ENCODE measurements at places on chromosomes 7 and 10. TPM values are rescaled to one million over a fixed set of nuclear protein-coding genes. Genes with fewer than 3 reads are reported as not detected.

The PDE1C gene
- not detected for total RNA-seq

DNA sequence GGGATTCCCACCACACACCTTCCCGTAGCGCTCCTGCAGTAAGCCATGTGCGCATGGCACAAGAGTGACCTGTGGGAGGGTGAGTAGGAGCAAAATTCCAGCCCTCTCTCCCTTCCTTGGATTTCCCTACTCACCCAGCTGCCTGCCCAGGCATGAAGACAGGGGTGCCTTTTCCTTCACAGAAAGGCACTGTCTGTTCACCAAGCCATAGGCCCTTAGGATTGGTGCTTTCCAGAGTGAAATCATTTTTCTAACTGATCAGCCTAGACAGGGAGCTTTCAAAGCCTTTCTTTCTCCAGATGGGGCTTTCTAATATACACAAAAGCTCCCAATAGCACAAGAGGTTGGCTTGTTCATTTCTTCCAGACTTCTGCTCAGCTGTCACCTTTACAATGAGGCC lies 79.7 kb downstream of the CTTNBP2 start:
- DNase-seq: no peak
- no peak overlapping the region for H3K4me3 ChIP-seq
- H3K27ac ChIP-seq: no peak overlapping the region
- H3K4me1 ChIP-seq: no peaks in the 10 kb centered on the region
- H3K27me3 ChIP-seq: peaks cover 5% of the 10 kb centered on the region

DNA sequence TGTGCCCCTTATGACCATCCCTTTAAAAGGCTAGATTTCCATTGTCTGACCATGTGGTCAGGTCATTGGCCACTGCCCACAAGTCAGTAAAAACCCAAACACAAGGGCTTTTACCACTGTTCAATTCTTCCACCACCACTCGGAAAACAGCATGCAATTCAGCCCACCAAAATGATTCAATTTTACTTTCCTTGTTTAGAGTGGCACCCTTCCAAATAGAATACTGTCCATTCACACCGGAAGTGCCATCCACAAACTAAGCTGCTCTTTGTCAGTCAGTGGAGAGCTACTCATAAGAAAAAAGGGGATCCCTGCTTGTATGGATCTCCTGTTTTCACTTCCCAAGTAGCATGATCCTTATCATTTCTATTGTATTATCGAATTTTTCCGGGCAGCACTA lies 350.7 kb upstream of the MBL2 start:
- H3K4me3 ChIP-seq: no peak overlapping the region
- H3K36me3 ChIP-seq: no peaks in the 10 kb centered on the region
- no peak overlapping the region for H3K27ac ChIP-seq
- DNase-seq: no peak
- no peaks in the 10 kb centered on the region for H3K4me1 ChIP-seq

DNA sequence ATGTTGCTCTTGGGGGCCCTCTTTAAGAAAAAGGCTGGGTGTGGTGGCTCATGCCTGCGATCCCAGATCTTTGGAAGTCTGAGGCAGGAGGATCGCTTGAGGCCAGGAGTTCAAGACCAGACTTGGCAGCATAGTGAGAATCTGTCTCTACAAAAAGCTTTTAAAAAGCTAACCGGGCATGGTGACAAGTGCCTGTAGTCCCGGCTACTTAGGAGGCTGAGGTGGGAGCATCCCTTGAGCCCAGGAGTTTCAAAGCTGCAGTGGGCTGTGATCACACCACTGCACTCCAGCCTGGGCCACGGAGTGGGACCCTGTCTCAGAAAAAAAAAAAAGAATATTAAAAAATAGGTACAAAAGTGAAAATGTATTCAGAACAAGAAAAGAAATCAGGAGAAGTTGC lies 38.1 kb upstream of the SLC39A12 start:
- no peaks in the 10 kb centered on the region for H3K36me3 ChIP-seq
- H3K27me3 ChIP-seq: no peaks in the 10 kb centered on the region

DNA sequence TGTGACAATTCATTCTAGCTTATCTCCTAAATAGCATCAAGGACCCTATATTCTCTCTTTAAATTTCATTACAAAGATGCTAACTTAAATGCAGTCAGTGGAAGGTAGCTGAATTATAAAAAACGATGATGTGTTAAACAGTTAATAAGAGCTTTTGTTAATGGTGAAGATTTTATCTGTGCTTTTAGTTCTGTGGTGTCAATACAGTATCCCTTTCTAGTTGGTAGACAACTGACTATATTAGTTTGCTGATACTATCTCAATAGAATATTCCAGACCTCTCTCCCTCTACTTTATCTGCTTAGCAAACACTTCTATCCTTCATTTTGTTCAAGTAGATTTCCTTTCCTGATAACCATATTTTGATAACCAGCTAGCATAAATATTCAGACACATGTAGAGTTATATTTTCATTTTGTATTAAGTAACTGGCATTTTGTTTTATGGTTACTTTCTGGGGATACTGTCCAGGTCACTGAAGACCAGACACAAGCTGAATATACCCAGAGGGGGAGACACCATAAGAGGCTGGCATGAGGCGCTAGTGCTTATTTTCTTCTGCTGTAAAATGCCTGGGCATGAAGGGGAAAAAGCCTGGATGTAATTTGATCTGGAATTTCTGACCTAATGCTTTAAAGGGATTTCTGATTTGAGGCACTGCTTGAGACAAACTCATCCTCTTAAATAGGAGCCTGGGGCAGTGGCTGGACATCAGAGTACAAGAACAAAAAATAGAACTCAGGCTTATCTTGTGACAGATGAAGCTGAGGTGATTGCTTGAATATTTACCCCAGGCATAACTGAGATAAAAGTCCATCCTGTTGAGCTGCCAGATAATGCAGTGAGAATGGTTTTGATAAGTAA lies 197.5 kb downstream of the MALRD1 start:
- H3K4me1 ChIP-seq: no peaks in the 10 kb centered on the region
- DNase-seq: no peak
- H3K4me3 ChIP-seq: no peak overlapping the region
- H3K27ac ChIP-seq: no peak overlapping the region
- H3K36me3 ChIP-seq: no peaks in the 10 kb centered on the region

DNA sequence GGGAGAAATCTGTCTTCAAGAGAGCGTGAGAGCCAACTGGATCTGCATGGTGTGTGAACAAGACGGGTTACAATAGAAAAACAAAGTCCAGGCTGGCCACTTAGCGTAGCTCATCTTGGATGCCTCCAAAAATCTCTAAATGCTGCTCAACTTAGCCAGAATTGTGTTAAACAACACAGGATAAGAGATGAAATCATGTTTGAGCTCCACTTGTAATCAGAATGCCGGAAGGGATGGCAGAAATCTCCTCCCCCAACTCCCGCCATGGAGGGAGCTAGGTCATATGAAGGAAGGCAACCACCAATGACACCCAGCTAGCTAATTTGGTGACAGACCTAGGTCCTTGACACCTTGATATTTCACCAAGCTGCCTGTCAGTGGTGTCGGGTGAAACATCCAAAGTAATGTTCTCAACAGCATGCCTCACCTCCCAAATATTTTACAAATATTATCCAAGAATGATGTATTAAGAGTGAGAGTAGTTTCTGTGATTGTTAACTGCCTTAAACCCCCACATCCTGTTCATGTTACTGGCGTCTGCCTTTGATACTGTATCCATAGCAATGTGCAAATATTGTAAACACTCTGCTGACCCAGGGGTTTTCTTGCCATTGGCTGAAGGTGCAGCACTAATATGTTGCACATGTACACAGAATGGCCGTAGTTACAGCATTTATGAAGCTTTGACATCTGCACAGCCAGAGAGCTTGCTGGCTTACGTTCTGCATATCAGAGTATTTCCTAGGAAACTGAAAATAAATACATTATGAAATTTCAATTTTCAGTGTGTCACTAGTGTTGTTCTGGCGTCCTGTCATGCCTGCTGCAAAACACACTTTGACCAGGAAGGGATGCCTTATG lies 25.8 kb downstream of the TMEM254 start:
- peaks cover 2% of the 10 kb centered on the region for H3K36me3 ChIP-seq
- no peaks in the 10 kb centered on the region for H3K27me3 ChIP-seq
- H3K4me1 ChIP-seq: no peaks in the 10 kb centered on the region
- no peak overlapping the region for H3K4me3 ChIP-seq

DNA sequence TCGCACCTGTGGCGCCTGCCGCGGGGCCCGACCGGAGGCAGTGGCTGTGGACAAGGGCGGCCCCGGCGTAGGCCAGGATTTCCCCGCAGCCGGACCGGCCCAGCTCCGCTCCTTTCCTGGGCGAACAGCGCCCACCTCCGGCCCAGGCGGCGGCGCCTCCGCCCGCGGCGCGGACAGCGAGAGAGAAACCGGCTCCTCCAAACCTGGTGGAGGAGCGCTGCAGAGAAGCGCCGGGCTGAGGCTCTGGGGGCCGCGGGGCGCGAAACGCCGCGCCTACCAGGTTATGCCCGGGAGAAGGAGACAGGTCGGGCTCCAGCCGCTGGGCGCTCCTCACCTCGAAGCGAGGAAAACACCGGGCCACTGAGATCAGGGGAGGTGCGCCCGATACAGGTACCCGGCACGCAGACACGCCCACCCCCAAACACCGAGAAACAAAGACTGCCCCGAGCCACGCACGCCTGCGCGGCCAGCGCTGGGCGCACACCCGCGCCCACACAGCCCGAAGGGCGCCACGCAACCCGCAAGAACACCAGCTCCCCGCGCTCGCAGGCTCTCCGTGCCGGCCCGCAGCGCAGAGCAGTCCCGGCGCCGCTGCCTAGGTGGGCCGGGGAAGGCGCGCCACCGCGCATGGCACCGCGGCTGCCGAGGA lies 3.3 kb downstream of the GRID1 start:
- no peak overlapping the region for H3K4me3 ChIP-seq
- peaks cover 12% of the 10 kb centered on the region for H3K4me1 ChIP-seq
- peak; percentile 28 for DNase-seq
- H3K27me3 ChIP-seq: peaks cover 44% of the 10 kb centered on the region
- H3K36me3 ChIP-seq: no peaks in the 10 kb centered on the region

DNA sequence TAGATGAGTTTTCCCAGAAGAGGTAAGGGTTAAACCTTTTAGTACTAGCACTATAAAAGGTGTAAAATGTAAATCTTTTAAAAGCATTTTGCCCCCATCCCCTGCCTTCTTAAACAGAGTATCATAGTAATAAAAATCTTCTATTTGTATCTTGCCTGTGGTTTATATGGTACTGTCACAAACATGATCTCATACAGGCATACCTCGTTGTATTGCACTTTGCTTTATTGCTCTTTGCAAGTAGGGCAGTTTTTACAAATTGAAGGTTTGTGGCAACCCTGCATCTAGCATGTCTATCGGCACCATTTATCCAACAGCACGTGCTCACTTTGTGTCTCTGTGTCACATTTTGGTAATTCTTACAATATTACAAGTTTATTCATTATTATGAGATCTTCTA lies 198.8 kb upstream of the YAE1 start:
- no peak for DNase-seq
- no peaks in the 10 kb centered on the region for H3K36me3 ChIP-seq

The POT1 gene
- 32.8 TPM for total RNA-seq

The LIPK gene
- total RNA-seq: not detected

The TRIM73 gene
- total RNA-seq: 6.4 TPM

GRCh38 chr10:122674781-122675180 lies 24.9 kb downstream of the C10orf120 start:
- H3K27me3 ChIP-seq: peaks cover 12% of the 10 kb centered on the region
- H3K27ac ChIP-seq: no peak overlapping the region
- DNase-seq: no peak
- H3K36me3 ChIP-seq: no peaks in the 10 kb centered on the region
- no peaks in the 10 kb centered on the region for H3K4me1 ChIP-seq

DNA sequence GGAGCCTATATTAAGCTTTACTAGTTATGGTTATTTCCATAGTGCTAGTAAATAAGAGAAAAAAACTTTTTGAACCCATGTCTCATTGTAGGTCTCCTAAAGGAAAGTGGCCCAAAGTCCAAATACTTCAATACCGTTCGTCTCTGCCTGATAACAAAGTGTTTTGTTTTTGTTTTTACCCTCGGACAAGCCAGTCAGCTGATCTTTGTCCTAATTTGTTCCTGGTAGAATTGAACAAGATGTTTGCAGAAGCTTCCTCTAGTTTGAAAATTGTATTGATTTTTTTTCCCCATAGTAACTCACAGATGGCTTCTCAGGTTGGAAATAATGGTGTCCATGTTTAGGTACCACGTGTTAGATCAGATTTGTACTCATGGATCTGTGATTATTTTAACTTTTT lies 335.8 kb upstream of the KAT6B start:
- H3K4me3 ChIP-seq: no peak overlapping the region
- H3K27ac ChIP-seq: no peak overlapping the region
- H3K4me1 ChIP-seq: peaks cover 4% of the 10 kb centered on the region
- DNase-seq: no peak

GRCh38 chr10:130817046-130817624 lies 494.4 kb downstream of the TCERG1L start:
- no peak for DNase-seq
- H3K27me3 ChIP-seq: no peaks in the 10 kb centered on the region
- H3K4me3 ChIP-seq: no peak overlapping the region
- no peaks in the 10 kb centered on the region for H3K4me1 ChIP-seq
- H3K27ac ChIP-seq: no peak overlapping the region

DNA sequence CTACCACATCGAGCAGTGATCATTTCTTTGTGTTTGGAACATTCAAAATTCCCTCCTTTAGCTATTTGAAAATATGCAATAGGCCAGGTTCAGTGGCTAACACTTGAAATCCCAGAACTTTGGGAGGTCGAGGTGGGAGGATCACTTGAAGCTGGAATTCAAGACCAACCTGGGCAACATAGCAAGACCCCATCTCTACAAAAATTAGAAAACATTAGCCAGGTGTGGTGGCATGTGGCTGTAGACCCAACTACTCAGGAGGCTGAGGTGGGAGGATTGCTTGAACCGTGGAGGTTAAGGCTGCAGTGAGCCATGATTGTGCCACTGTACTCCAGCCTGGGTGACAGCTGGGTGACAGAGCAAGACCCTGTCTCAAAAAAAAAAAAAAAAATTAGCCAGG lies 15.3 kb upstream of the EXOC4 start:
- DNase-seq: no peak
- H3K36me3 ChIP-seq: no peaks in the 10 kb centered on the region
- no peaks in the 10 kb centered on the region for H3K4me1 ChIP-seq

- H3K4me1 ChIP-seq: peaks cover 85% of the 10 kb centered on the region
- no peaks in the 10 kb centered on the region for H3K27me3 ChIP-seq
- DNase-seq: no peak
- no peak overlapping the region for H3K4me3 ChIP-seq
- no peak overlapping the region for H3K27ac ChIP-seq
These were observed 31.7 kb upstream of the HERPUD2 start for GRCh38 chr7:35726654-35727053.

The CALHM1 gene
- total RNA-seq: not detected

GRCh38 chr10:4813023-4813422 lies 13.0 kb upstream of the AKR1E2 start:
- no peak for DNase-seq
- H3K4me1 ChIP-seq: no peaks in the 10 kb centered on the region
- peaks cover 8% of the 10 kb centered on the region for H3K27me3 ChIP-seq
- H3K4me3 ChIP-seq: no peak overlapping the region

The SFXN3 gene
- 29.6 TPM for total RNA-seq

Data from activated CD8-positive, alpha-beta T cell treated with anti-CD3 and anti-CD28 coated beads for 36 hours (primary cell).